PC-3 (cell line): ENCODE measurements at places on chromosomes 6 and 20. TPM values are rescaled to one million over a fixed set of nuclear protein-coding genes. Genes with fewer than 3 reads are reported as not detected.

The SLC22A2 gene
- total RNA-seq, result not detected in 2 replicates

The LYRM2 gene
- 10.5 and 11.2 TPM in 2 replicates for total RNA-seq

The POLR3F gene
- total RNA-seq, result 28.2 and 31.8 TPM in 2 replicates

The RTN4IP1 gene
- 7.3 and 8.6 TPM in 2 replicates for total RNA-seq

- H3K4me1 ChIP-seq, result peaks cover 37% of the 10 kb centered on the region
- peak; percentile 23 for DNase-seq
- H3K27me3 ChIP-seq, result no peaks in the 10 kb centered on the region
- no peaks in the 10 kb centered on the region for H3K36me3 ChIP-seq
Measured at GRCh38 chr20:24773168-24773567, 175.9 kb upstream of the CST7 start.

DNA sequence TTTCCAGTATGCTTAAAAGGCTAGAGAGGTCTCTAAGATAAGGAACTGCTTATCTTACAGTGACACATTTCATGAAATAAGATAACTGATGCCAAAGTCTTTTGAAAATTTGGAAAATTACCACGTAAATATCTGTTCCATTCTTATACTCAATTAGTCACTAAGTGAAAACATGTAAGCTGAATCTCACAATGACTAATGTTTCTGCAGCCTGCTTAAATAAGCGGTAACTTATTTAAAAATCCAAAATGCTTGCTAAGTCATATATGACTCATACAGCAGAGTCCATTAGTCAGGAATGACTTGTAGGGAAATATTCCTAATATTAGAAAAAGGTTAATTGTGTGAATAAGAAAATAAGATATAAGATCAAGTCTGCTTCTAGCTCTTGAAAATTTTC, 27.8 kb upstream of the LGSN start:
- peaks cover 28% of the 10 kb centered on the region for H3K4me1 ChIP-seq
- no peaks in the 10 kb centered on the region for H3K36me3 ChIP-seq
- H3K27me3 ChIP-seq, result no peaks in the 10 kb centered on the region
- no peak overlapping the region for H3K4me3 ChIP-seq

DNA sequence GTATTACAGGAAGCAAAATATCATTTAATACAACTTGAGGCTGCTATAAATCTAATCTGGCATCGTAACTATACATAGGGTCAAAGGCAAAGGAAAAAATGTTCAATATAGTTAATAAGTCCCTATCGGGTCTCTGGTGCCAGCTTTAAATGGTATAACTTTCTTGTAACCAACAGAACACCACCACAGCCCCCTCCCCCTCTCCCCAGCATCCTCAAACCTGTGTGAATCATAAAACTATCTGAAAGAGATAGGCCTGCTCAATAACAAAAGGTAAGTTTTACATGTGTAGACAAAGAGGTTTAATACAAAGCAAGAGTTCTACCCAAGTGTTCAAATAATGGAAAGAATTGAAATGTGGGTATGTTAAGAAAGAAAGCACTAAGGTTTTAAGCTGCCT, 12.2 kb downstream of the SMLR1 start:
- no peak overlapping the region for H3K27ac ChIP-seq
- no peak overlapping the region for H3K4me3 ChIP-seq
- H3K36me3 ChIP-seq, result no peaks in the 10 kb centered on the region
- H3K27me3 ChIP-seq, result no peaks in the 10 kb centered on the region
